ENCODE measurements at places on chromosomes 4 and X.
A peak's percentile ranks its signal among the peaks of the same experiment; 100 is the strongest.

DNA sequence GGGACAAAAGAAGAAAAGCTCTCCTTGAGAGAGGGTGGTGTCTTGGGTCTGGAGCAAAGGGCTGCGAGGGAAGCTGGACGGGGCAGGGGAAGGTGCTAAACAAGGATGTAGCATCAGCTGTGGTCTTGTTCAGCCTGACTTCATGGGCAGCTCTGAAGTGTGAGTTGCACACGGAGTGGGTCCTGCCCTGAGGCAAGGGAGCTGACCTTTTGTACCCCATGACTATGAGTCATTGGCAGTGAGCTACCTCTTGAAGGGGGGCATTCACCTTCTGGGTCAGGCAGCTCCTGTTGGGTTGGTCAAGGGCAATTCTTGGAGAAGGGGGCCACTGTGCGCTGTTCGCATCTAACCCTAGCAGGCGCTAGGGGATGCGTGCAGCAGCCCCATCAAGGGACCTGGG is 151.8 kb downstream of the SMIM20 start:
- no peak for DNase-seq

GRCh38 chrX:51665981-51666380 is 16.6 kb downstream of the CENPVL2 start:
- DNase-seq = no peak

GRCh38 chrX:111352424-111352823 is 59.6 kb downstream of the DCX start:
- peak; percentile 1 for DNase-seq

DNA sequence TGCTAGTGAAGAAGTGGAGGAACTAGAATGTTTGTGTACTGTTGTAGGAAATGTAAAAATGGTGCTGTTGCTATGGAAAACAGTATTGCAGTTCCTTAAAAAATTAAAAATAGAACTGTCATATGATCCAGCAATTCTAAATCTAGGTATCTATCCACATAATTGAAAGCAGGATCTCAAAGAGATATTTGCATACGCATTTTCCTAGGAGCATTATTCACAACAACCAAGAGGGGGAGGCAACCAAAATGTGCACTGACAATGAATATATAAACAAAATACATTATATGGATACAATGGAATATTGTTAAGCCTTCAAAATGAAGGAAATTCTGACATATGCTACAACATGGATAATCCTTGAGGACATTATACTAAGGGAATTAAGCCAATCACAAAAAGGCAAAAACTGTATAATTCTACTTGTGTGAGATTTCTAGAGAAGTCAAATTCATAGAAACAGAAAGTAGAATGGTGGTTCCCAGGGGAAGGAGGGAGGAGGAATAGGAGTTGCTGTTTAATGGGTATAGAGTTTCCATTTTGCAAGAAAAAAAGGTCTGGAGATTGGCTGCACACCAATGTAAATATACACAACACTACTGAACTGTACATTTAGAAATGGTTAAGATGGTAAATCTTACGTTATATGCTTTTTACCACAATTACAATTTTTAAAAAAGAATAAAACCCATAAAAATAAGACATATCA is 35.6 kb upstream of the KCNE5 start:
- DNase-seq = no peak

DNA sequence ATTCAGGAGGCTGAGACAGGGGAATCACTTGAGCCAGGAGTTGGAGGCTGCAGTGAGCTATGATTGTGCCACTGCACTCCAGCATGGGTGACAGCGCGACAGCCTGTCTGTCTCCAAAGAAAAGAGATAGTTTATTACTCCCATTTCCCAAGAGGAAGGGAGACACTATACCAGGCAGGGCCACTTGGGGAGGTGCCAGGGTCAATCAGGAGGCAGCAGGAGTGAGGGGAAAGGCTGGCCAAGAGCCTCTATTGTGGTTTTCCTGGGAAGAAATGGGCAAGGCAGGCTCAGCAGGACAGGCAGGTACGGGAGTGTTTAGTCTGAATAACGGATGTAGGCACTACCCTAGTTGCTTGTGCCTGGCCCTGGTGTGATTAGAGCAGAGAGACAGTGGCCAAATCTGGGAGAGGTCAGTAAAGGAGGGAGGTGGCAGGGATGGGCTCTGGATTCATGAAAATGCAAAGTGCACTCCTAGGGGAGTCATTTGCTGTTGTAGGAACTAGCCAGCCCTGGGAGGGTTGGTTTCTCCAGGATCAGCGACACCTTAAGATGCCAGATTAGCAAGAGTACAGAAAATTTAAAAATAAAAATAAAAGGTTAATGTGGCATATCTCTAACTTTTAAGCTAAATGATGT is 20.2 kb upstream of the CDKN2AIP start:
- no peak for DNase-seq

- no peak for DNase-seq
Measured at GRCh38 chr4:8863686-8864682, 7.7 kb downstream of the HMX1 start.

- DNase-seq = no peak
Measured at GRCh38 chr4:151674804-151675391, 85.9 kb downstream of the GATB start.

DNA sequence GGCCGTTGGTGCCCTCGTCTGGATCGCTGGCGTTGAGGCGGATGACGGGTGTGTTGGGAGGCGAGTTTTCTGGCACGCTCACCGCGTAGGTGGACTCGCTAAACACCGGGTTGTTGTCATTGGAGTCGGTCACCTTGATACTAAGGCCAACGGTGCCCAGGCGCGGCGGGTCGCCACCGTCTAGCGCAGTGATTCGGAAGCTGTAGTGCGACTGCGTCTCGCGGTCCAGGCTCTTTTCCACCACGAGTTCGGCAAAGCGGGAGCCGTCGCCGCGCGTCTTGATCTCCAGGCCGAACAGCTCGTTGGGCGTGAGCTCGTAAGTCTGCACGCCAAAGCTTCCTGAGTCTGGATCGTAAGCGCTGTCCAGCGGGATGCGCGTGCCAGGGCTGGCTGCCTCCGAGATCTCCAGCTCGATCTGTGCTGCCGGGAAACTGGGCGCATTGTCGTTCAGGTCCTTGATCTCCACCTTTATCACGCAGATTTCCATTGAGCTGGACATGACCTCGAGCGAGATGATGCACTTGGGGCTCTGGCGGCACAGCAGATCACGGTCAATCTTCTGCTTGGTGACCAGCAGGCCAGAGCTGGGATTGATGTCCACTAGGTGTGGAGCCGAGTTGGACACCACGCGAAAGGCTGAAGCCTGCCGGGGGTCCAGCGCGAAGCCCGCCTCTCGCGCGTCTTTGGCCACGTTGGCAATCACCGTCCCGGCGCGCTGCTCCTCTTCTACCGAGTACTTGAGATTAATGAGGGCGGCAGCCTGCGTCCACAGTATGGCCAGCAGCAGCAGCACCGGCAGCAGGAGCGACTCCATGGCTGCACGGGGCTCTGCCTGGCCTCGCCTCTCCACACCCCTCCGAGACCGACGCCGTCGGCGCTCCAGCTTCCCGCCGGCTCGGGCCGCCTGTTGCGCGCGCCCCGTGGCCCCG is 2.0 kb downstream of the PCDH19 start:
- DNase-seq = no peak

GRCh38 chrX:140432346-140433175 is 72.3 kb downstream of the SOX3 start:
- DNase-seq = no peak

DNA sequence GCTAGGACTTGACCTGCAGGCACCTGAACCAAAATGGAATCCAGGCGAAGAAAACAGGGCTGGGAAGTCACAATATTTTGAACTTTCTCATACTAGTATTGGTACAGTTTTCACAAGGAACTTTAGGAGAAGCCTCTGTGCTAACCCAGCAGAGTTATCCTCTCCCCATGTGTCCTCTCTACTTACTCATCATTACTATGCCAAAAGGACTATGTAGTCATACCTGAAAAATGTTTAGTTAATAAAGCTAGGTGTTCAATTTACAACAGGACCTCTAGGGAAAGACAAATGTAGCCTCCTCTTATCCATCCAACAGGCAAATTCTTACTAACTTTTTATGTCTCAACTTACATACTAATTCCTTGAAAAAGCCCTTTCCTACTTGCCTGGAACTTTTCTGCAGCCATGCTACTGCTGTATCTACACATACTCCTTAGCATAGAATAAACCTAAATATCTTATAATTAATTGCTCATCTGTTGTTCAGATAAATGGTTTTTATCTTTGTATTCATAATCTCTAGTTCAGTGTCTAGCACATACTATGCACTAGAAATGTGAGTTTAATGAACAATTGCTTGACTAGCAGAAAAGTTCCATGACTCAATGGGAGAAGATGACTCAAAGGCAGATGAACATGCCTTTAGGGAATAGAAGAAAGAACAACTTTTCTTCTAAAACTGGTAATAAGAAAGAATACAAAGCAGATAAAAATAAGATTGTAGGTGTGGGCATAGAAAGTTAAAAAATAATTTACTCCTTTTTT is 215.5 kb upstream of the VEGFC start:
- peak; percentile 57 for DNase-seq

DNA sequence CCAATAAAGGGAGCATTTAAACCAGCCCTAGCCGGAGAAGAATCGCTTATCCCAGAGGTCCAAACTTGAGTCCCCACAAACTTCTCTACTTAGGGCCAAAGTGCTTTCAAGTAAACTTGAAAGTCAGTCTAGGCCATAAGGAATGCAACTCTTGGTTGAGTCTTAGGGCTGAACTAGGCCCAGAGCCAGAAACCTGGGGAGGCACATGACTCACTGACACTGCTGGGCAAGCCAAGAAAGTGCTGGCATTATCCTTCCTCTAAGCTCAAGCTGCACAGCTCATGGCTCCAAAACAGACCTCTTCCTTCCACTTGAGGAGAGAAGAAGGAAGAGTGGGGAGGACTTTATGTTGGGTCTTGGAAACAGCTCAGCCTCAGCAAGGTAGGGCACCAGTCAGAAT is 1257.3 kb upstream of the DIAPH2 start:
- DNase-seq = no peak
